ENCODE measurements at places on chromosomes 7 and 10.
A peak's percentile ranks its signal among the peaks of the same experiment; 100 is the strongest.

DNA sequence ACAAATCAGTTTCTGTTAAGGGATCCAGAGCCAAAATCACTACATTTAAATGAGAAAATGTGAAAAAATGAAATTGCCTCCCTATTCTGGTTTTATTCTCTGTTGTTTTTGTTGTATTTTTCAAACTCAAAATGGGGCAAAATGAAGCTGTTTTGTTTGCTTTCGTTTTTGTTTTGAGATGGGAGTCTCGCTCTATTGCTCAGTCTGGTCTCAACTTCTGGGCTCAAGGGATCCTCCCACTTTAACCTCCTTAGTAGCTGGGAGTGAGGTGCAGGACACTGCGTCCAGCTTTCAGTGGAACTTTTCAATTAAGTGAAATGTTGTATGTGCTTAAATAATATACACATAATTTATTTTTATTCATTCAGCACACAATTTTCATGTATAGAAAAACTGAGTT, 205.0 kb downstream of the SORCS1 start:
- DNase-seq, result no peak

DNA sequence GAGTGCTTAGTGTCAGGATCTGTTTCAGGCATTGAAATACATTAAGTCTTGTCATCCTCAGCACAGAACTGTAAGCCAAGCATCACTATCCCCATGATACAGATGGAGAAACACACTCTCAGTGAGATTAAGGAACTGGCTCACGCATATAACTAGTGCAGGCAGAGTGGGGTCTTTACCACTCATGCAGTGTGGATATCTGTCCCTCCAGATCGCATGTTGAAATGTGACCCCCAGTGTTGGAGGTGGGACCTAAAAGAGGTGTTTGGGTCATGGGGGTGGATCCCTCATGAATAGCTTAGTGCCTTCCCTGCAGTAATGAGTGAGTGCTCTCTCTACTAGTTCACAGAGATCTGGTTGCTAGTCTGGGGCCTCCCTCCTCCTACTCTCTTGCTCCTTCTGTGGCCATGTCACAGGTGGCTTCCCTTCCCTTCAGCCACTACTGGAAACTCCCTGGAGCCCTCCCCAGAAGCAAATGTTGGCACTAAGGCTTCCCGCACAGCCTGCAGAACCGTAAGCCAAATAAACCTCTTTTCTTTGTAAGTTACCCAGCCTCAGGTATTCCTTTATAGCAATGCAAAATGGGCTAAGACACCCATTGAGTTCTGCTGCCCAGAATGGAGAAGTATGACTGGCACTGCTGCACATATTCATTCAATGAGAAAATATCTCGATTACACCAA, 31.8 kb upstream of the MSMB start:
- DNase-seq, result no peak

GRCh38 chr10:102133373-102134195, 744 bp downstream of the PPRC1 start:
- DNase-seq, result peak; percentile 73

GRCh38 chr10:78150756-78151155, 117.1 kb downstream of the RPS24 start:
- no peak for DNase-seq

DNA sequence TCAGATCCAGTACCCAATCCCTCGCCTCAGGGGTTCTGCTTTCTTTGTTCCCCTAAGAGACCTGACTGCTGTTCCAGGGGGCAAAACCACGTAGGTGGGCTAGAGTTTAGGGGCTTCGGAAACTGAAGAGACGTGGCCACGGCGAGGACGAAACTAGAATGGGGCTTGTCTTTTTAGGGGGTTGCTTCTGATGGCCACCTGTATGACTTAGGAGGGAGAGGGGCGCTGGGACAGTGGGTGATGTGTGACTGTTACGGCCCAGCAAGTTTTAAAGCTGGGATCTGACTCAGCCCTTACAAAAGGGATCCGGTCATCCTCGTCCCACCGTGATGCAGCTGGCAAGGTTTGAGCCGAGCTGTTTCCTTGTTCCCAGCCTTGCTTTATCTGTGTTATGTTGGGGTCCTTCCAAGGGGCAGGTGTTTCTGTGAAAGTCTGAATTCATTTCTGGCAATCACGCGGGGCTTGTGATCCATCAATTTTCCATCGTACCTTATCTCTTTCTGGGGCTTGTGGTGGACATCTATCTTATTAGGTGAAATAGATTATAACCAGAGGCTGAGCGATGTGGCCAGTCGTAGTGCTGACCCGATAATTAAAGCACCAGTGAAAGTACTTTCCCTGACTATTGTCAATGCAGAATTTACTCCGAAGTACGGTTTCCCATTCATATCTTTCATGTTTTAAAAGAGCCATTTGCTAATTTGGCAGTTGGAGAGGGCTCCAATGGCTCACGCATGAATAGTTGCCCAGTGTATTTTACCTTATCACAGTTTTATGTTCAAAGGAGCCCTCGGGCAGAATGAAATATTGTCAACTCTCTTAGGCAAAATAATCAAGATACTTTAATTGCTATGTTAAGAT, 830 bp downstream of the MET start:
- no peak for DNase-seq

DNA sequence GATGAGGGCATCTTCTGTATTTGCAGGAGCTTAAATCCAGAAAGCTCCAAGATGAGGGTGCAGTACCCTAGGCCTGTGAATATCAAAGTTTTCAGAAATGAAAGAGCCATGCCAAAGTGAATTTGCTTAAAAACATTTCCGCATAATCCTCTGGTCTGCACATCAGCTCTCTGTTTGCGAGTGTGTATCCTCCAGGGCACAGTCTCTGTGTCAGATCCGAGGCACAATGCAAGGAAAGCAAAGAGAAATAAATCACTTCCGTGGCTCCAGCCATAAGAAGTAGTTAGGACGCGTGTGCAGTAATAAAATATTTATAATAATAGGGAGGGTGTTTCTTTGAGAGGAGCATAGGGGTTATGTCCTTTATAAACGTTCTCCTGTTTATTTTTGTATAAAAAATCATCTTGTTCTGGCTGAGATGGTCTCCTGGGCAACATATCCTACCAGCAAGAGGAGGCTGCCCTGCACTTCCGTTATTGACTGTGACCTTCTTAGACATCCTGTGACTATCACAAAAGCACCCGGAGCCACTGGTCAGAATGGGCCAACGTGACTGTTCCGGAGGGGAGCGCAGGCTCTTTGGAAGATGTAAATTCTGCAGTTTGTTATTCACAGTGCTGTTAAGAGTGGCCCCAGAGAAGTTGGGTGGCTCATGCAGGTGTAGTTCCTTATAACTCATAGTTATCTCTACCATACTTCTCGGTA, 667.6 kb upstream of the FOXK1 start:
- DNase-seq, result no peak

DNA sequence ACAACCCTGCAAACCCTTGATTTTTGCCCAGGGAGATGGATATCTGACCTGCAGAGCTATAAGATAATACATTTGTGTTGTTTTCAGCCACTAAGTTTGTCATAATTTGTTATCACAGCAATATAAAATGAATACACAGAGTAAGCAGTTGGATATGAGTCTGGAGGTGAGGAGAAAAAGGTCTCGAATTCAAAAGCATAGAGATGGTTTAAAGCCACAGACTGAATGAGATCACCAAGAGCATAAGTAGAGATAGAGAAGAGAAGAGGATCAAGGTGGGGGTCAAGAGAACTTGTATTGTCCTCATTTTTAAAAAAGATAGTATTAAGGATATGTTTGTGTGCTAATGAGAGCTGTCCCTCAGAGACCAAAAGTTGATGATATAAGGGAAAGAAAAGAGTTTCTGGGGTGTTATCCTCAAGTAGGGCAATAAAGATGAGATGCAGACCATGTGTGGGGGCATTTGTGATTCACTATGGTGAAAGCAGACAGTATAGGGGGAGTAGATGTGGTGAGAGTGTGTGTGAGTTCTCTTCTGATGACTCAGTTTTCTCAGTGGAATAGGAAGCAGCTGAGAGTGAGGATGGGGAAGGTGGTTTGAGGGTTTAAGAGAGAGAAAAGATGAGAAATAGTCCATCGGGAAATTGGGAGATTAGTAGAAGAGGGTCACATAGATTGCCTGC, 25.8 kb upstream of the PCGF5 start:
- no peak for DNase-seq

GRCh38 chr10:25999295-25999981, 65.4 kb downstream of the MYO3A start:
- DNase-seq, result no peak

GRCh38 chr10:14736043-14736442, 38.7 kb downstream of the FAM107B start:
- DNase-seq, result no peak

- no peak for DNase-seq
Observed at GRCh38 chr7:127536741-127537140, 48.7 kb downstream of the GCC1 start.

DNA sequence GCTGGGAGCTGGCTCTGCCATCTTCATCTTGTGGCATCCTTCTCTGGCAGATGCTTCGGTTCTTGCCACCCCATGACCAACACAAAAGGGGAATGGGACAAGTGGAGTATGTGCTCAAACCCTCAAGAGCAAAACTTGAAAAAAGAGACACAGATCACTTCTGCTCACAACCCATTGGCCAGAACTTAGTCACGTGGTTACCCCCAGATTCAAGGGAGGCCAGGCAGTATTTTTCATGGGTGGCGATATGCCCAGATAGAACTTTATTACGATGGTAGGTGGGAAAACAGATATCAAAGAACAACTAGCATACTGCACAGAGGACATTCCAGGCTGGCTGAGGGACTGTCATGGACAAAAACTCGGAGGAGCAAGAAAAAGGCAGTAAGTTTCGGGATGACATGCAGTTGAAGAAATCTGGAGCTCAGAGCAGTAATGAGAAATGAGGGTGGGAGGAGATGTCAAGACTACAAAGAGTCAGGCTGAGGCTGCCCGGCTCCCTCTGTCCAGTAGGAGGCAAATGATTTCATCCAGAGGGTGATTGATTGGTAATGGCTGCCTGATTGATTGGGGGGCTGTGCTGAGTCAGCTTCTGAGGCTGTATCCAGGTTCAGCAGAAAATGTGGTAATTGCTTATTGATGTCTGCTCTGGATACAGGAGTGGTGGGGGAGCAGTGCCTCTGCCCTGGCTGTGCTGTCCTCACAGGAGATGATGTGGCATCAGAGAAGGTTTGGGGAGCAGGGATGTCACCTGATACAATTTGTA, 25.3 kb downstream of the COL13A1 start:
- DNase-seq, result no peak

DNA sequence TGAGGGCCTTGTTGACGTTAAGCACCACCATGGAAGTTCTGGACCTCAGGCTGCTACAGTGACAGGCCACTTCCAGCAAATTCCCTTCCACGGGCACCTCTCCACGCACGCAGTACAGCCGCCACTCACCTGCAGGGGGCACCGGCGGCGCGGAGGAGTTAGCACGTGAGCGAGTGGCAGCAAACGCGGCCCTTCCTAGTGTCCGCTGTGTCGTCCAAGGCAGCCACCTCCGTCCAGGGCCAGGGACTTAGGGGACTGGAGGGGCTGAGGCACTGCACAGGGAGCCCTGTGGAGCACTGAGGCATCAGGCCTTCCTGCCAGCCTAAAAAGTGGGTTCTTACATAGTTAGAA, 164.4 kb downstream of the SVIL start:
- no peak for DNase-seq

DNA sequence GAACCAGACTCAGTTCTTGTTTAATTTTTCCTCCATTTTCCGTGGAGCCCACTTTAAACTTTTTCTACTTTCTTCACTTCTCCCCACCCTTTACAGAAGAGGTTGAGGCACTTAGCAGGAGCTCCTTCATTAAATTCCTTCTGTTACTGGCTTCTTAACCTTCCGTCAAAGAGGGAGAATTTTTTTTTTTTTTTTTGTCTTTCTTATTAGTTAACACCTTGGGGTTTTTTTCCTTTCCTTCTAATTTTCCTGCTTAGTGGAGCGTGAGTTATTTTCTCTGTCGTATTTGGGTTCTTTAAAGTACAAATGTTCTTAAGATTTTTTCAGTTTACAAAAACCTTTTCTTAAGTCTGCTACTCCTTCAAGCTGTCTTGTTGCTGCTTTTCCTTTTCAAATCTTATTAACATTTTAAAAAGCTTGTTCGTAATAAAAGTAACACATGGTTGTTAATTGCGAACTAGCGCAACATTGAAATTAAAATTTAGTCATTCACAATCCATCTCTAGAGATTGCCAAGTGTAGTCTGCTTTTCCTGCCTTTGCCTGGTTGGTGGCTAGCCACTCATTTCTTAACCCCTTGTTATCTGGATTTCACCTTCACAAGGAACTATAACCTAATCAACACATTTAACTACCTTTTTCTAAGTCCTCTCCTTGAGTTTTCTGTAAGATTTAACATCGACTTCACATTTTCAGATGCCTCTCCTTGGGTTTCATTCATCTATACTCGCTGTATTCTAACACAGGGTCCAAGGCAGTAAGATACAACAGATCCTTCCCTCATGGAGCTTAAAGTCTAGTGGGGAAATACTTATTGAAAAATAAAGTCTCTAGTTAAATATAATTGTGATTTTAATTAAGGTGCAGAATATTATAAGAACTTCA, 2.0 kb downstream of the BMPR1A start:
- no peak for DNase-seq

DNA sequence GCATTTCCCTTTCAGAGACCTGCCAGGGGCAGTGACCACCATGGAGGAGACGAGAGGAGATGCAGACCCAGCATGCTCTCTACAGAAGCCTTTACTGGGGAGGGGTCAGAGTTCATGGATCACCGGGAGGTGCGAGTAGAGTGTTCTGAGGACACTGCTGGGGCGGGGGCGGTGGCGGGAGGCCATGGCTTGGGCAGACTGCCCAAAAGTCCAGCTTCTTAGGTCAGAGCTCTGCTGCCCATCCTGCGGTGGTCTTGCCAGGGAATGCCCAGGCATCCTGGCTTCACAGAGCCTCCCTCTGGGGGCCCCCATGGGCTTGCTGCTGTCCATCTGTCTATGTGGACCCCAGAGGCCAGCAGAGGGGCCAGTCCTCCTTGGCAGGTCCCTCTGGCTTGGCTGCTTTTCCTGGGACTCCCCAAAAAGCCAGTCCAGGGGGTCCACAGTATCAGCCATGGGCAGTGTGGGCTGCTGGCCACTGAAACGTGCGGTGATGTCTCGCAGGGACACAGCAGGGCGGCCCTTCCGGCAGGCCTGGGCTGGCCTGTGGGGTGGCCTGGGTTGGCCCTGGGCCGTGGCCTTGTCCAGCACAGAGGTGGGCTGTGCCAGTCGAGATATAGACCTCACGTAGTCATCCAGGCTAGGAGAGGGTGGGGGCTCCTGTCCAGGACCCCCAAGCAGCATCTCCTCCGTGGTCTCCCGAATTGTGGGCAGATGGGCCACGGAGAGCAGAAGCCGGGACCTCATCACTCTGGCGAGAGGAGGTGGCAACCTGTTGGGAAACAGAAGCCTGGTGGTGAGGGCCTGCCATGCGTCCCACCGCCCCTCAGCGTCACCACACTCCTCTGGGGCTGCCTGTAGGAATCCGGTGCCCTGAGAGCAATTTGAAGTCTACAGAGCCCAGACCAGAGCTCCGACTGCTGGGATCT, 1.1 kb downstream of the DEPP1 start:
- no peak for DNase-seq

GRCh38 chr7:19107356-19108146, 9.9 kb downstream of the TWIST1 start:
- no peak for DNase-seq

Measured in stimulated activated CD4-positive, alpha-beta T cell treated with anti-CD3 and anti-CD28 coated beads, Interleukin-1b, Interleukin-23, amount 100 ng/mL, for 48 hours (primary cell).